ENCODE measurements at places on chromosomes 12 and 14. TPM values are rescaled to one million over a fixed set of nuclear protein-coding genes. Genes with fewer than 3 reads are reported as not detected.

DNA sequence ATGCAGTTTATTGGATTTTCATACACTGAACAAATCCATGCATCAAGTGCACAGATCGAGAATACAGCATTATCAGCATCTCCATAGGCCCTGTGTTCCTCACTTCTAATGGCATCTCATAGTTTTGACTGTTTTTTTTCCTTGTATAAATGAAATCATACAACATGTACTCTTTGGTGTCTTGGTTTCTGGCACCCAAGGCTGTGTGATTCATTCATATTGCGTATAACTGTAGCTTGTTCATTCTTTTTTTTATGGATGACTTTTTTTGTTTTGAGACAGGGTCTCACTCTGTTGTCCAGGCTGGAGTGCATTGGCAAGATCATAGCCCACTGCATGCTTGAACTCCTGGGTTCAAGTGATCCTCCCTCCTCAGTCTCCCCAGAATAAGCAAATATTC lies 14.3 kb downstream of the RASSF8 start:
- H3K4me3 ChIP-seq = no peak overlapping the region
- no peaks in the 10 kb centered on the region for H3K4me1 ChIP-seq
- no peak for DNase-seq
- H3K27me3 ChIP-seq = peaks cover 3% of the 10 kb centered on the region
- H3K36me3 ChIP-seq = no peaks in the 10 kb centered on the region
- H3K27ac ChIP-seq = no peak overlapping the region

GRCh38 chr14:93759719-93760307 lies 28.5 kb downstream of the PRIMA1 start:
- no peak overlapping the region for H3K27ac ChIP-seq
- no peaks in the 10 kb centered on the region for H3K36me3 ChIP-seq
- DNase-seq = no peak
- H3K4me3 ChIP-seq = no peak overlapping the region

DNA sequence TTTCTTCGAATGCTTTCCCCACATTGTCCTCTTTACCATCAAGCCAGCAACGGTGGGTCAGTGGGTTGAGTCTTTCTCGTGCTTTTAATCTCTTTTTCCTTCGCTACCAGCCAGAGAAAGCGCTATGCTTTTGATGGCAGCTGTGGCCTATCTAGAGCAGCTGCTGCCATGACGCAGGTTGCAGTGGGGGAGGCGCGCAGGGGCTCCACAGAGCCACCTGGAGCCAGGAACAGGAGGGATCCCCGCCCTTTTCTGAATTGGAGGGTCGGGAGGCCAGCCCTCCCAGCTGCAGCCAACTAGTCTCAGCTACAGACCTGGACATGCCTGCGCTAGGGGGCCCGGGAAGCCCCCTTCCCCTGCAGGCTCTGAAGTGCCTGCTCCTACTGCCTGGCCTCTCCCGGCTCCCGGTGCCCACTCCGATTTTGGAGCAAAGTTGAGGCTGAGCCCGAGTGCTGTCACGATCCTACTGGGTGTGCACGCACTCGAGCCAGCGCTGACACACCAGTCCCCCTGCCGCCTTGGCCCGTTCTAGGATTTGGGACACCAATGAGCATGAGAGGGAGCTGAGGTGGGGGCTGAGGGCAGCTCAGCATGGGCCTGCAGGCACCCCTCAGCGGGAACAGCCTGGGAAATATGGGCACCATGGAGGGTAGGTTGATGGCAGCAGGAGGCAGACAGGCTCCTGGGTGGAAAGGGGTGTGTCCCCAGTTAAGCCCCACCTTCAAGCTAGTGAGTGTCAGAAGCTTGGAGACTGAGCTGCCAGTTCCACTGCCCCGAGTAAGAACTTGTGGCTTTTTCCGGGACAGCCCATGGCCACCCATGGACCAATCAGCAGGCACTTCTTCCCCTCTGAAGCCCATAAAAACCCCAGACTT lies 784.2 kb downstream of the SLC6A15 start:
- H3K4me1 ChIP-seq = no peaks in the 10 kb centered on the region
- DNase-seq = no peak
- H3K27me3 ChIP-seq = no peaks in the 10 kb centered on the region
- no peak overlapping the region for H3K4me3 ChIP-seq
- no peaks in the 10 kb centered on the region for H3K36me3 ChIP-seq
- no peak overlapping the region for H3K27ac ChIP-seq

DNA sequence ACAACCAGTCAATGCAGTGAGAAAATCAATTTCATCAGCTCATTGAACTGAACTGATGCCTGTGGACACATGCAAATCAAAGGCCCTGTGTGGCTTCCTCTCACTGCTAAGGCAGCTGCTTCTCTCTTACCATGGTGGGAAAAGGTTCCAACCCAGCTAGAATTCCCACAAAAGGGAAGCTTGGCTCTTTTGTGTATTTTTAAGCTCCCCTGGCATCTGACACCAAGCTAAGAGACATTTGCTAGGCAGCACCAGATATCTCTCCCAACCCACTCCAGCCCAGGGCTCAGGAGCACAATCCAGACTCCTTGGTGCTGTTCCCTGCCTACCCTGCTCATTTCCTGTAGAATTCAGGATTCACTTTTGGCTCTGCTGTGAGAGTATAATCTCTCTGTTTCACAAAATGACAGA lies 129.6 kb downstream of the GXYLT1 start:
- no peaks in the 10 kb centered on the region for H3K36me3 ChIP-seq
- H3K4me3 ChIP-seq = no peak overlapping the region
- H3K27ac ChIP-seq = no peak overlapping the region
- DNase-seq = no peak
- peaks cover 6% of the 10 kb centered on the region for H3K27me3 ChIP-seq

DNA sequence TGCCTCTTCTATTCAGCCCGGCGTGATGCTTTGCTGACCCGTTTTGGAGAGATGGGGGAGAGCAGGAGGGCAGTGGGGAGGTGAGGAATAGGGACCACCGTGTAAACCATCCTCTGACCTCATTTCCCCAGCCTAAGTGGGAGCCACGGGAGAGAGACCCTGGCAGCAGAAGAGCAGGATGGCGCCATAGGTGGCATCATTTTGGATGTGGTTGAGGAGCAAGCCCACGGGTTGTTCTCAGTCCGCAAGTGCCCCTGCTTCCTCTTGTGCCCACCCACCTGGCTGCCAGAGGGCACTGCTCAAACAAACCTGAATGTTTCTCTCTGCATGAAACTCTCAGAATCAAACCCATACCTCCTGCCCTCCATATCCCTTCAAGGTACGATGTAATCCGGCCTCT lies 10.7 kb upstream of the UBC start:
- H3K4me1 ChIP-seq = peaks cover 41% of the 10 kb centered on the region
- DNase-seq = no peak
- H3K36me3 ChIP-seq = peaks cover 2% of the 10 kb centered on the region
- H3K27ac ChIP-seq = no peak overlapping the region
- peaks cover 3% of the 10 kb centered on the region for H3K27me3 ChIP-seq

RAD9B gene
- 0.41 TPM for total RNA-seq

GRCh38 chr14:104280085-104280901 lies 141.9 kb downstream of the KIF26A start:
- no peaks in the 10 kb centered on the region for H3K4me1 ChIP-seq
- no peaks in the 10 kb centered on the region for H3K27me3 ChIP-seq

GRCh38 chr12:30846776-30847175 lies 79.8 kb upstream of the TSPAN11 start:
- H3K27ac ChIP-seq = no peak overlapping the region
- no peaks in the 10 kb centered on the region for H3K36me3 ChIP-seq
- H3K4me3 ChIP-seq = no peak overlapping the region
- H3K4me1 ChIP-seq = peaks cover 13% of the 10 kb centered on the region

CLEC6A gene
- total RNA-seq = not detected

ARHGAP9 gene
- 106 TPM for total RNA-seq

Measured in activated T-helper 2 cell treated with anti-CD3 and anti-CD28 coated beads, Interferon-gamma antibody, Interleukin-2, Interleukin-4, amounts not matched to agents 10 μg/mL and 5 μg/mL and 100 μg/mL, durations not matched to agents 14 hours and 24 hours and 36 hours (primary cell).